Activated CD4-positive, alpha-beta T cell treated with anti-CD3 and anti-CD28 coated beads, Interleukin-2, amount 50 U/mL, for 1 hour (primary cell): ENCODE measurements at places on chromosomes 5 and 9.

DNA sequence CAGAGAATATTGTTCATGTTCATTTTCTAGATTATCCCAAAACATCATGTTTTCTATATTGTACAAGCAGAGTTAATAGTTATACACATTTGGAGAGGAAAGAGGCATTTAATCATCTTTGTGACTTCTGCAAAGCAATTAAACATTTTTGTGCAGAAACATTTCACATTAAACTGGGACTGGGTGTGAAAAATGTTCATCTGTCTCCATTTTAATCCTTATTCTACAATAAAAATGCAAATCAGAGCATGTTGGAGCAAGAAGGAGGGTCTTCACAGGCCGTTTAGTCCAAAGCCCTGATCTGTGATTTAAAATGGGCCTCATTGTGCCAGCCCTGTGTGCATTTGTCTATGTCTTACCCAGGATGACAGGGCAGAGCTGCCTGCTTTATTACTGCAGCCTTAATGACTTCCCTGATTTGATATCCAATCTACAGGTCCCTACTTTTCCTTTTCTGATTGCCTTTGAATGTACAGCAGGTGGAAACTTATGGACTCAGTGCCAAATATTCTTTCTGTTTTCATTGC lies 183.5 kb downstream of the CAVIN4 start:
- no peak for DNase-seq

DNA sequence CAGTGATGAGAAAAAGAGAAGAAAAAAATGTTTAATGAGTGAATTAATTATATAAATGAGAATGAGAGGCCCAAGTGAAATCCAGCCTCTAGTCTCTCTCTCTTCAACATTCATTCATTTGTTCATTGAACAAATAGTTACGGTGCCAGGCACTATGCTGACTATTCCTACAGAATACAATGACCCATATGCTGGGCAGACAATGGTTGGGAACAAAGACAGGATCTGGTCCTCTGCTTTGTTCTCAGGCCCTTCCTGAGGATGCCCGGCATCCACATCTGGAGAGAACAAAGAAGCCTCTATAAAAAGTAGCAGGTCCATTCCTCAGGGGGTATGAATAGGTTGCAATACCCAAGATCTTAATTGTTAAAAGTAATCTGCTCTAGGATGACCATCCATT lies 6.9 kb downstream of the ADAM19 start:
- DNase-seq: no peak

DNA sequence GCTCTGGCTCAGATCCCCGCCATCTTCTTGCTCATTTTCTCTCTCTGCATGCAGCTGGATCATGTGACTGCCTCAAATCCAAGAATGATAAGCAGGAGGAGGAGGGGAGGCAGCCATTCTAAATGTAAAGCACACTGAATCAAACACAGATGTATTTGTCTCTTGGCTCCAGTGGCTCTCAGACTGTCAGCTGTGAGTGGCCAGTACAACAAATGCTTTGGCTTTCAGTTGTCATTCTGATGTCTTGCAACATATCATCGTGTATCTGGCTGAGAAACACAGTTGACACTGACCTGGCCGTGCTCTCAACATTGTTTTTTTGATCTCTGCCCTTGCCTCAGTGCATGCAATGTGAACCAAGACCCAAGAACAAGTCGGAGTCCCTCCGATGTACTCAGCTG lies 233.1 kb downstream of the ADAMTSL1 start:
- no peak for DNase-seq

DNA sequence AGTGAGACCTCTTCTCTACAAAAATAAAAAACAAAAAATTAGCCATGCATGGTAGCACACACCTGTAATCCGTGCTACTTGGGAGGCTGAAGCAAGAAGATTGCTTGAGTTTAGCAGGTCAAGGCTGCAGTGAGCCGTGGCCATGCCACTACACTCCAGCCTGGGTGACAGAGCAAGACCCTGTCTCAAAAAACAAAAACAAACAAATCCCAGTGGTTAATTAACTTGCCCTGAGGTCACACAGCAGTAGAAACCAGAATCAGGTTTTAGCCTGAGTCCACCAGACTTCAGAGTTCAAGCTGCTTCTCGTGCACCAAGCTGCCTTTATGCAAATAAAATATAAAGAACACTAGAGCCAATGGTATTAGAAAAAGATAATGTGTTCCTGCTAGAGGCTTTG lies 169.7 kb downstream of the GOLPH3 start:
- no peak for DNase-seq

GRCh38 chr5:124764992-124765611 lies 18.7 kb upstream of the ZNF608 start:
- DNase-seq: no peak

GRCh38 chr5:52015760-52016159 lies 632.5 kb downstream of the ISL1 start:
- DNase-seq: no peak

DNA sequence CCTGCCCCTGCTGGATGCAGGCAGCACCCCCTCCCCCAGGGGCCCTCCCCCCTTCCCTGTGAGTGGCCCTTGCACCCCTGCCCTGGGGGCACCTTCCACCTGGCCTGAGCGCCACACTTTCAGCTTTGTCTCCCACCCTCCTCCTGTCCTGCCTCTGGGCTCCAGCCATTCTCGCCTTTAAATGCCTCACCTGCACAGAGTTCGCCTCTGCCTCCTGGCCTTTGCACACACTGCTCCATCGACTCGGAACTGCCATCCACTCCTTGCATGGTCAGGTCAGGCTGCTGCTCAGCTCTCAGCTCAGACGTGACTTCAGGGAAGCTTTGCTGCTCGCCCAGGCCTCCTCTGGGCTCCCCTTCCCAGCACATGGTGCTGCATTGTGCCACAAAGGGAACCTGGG lies 10.2 kb downstream of the FAM163B start:
- DNase-seq: no peak

GRCh38 chr5:102611312-102611711 lies 112.5 kb upstream of the SLCO6A1 start:
- DNase-seq: no peak

DNA sequence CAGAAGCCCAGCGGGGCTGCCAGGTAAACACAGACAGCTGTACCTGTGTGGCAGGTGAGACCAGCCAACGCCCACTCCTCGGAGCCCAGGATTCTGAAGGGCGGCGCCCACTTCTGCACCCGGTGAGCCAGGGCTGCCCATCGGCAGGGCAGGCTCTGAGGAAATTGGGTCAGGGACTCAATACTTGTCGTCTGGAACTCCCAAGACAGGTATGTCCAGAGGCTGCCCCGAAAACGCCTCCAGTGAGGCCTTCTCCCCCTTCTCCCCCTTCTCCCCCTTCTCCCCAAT lies 19.8 kb downstream of the GLT6D1 start:
- DNase-seq: no peak

DNA sequence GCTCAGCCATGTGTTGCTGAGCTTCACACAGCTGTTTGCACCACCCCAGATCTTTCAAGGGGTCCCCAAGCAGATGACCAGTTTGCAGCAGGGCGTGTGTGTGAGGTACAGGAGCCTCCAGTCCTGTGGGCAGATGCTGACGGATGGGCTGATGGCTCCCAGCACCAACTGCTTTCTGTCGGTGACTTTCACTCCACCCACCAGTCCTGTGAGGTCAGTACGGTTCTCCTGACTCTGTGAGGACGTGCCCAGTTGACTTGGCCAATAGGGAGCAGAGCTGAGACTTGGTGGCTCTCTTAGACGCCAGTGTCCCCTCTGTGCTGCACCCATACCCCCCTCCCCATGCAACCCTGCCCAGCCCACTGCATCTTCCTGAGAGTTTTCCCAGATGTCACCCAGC lies 19.7 kb downstream of the COL5A1 start:
- no peak for DNase-seq

GRCh38 chr5:22258139-22258538 lies 595.0 kb downstream of the CDH12 start:
- no peak for DNase-seq

GRCh38 chr5:143524338-143524945 lies 121.0 kb upstream of the NR3C1 start:
- DNase-seq: no peak

DNA sequence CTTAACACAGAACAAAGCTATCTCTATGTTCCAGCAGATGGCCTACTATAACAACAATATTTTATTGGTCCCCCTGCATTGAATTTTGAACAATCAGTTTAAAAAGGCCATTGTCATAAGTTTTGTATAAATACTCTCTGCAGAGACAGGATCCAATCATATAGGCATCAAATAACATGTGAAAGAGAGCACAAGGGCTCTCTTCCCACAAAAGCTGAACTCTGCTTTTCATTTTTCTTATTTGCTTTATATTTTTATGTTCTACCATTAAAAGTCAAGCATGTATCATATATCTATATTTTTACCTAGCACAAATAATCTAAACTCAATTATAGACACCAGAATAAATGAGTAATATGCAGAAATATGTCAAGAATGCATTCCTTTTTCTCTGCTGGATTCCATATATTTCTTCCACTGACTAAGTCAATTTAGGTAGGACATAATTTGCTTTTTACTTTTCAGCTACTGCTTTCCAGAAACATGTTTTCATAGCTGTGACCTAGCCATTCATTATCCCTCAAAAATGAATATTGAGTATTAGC lies 143.6 kb downstream of the CDH9 start:
- no peak for DNase-seq

DNA sequence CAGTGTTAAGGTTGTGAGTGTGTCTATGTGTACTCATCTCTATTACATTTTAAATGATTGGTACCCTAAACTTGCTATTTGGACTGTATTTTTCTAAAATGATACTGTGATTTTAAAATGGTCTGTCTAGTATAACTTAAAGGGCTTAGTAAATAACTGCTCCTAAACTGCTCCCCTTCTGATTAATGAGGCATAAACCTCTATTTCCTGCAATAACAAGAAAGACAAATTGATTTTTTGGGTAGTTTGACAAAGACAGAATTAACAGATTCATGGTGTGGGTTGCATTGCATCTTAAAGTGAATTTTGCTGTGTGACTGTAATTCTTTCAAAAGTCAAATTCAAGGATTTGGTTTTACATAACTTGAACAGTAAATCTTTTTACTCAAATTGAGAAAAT lies 8.1 kb upstream of the LRRTM2 start:
- DNase-seq: no peak

GRCh38 chr5:88878976-88879375 lies 4.0 kb downstream of the MEF2C start:
- DNase-seq: no peak

DNA sequence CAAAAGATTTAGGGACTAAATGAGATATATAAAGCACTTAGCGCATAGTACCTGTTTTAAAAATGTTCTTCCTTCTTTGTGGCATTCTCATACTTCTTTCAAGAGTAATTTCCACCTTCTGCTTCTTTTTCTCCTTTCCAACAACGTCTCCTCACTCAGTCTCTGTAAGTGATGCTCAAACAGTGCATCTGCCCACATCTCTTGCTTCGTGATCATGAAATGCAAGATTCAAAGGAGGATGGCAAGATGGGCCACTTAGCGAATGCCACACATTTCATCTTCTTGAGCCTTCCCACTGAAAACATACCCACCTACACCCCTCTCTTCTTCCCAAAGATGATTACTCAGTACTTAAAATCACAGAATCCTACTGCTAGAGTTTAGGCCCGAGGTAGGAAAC lies 36.9 kb downstream of the MACIR start:
- no peak for DNase-seq

- no peak for DNase-seq
Measured at GRCh38 chr5:177357146-177357458, 622 bp upstream of the RGS14 start.

DNA sequence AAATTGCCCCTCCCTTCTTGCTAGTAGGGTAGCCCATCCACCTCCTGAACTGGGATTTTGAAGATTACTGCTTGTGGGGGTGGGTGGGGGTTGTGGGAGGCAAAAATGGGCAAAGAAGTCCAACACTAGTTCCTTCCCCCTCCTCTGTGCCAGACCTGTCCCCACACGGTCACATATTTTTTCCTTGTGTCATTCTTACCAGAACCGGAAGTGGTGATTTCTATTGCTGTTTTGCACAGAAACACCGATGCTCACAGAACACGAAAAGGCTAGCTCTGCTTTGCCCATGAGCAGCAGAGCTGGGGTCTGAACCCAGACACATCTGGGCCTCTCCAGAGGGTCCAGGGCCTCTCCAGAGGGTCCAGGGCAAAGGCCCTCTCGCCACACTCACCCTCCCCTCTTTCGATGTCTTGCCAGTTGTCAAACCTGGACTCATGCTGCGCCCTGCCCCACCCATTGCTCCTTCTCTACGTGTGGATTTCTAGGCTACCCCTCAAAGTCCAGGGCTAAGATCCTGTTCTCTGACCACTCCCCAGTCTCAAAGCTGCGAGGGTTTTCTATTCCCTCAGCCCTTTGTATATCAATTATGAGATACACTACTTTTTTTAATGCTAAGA lies 264.4 kb upstream of the MSX2 start:
- no peak for DNase-seq

- DNase-seq: no peak
Measured at GRCh38 chr9:121503444-121503843, 3.8 kb upstream of the GGTA1 start.

DNA sequence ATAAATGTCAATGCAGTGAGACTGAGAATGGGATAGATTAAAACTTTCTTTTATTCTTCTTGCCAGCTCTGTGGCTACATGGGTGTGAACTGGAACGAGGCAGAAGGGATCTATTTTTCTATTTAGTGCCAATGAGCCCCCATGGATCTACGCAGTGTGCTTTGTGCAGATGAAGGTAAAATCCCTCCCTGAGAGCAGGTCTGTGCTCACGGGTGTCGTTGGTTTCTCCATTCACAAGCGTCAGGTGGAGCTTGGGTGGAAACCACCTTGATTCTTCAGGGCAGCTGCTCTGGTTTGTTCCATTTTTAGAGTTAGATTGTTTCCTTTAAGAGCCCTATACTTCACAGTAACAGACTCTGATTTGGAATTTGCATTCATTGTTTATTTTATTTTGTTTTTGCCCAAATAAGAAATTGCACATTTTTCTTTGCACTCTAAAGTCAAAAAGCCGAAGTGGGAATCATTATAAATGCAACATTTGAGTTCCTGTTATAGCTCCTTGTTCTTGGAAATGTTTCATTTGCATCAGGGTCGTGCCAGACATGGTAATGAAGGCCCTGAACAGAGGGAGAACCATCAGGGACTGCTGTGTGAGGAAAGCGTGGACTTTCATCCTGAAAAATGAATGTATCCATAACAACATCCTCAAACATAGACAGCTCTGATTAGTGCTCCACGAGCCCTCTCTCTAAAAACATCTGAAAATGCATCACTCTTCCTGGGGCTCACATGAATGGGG lies 31.1 kb upstream of the BICD2 start:
- DNase-seq: no peak

- no peak for DNase-seq
Measured at GRCh38 chr5:18985171-18985758, 1002.7 kb downstream of the CDH18 start.
